ENCODE measurements at places on chromosomes 1 and 21.

- H3K36me3 ChIP-seq = no peaks in the 10 kb centered on the region
- peaks cover 4% of the 10 kb centered on the region for H3K27me3 ChIP-seq
- no peak overlapping the region for H3K27ac ChIP-seq
- no peak overlapping the region for H3K4me3 ChIP-seq
- no peak for DNase-seq
- no peaks in the 10 kb centered on the region for H3K4me1 ChIP-seq
These were observed 58.9 kb downstream of the TGFBR3 start for GRCh38 chr1:91827087-91827458.

- no peak overlapping the region for H3K4me3 ChIP-seq
- no peak overlapping the region for H3K27ac ChIP-seq
- no peak for DNase-seq
- no peaks in the 10 kb centered on the region for H3K36me3 ChIP-seq
- no peaks in the 10 kb centered on the region for H3K27me3 ChIP-seq
- H3K4me1 ChIP-seq = no peaks in the 10 kb centered on the region
These were observed 308.5 kb upstream of the ADAMTS5 start for GRCh38 chr21:27275294-27275927.

- peaks cover 1% of the 10 kb centered on the region for H3K27me3 ChIP-seq
- H3K36me3 ChIP-seq = peaks cover 4% of the 10 kb centered on the region
- H3K4me3 ChIP-seq = no peak overlapping the region
- no peak for DNase-seq
These were observed 16.7 kb upstream of the VSIG8 start for GRCh38 chr1:159879136-159879535.

- H3K27me3 ChIP-seq = no peaks in the 10 kb centered on the region
- H3K4me1 ChIP-seq = peaks cover 6% of the 10 kb centered on the region
- no peak overlapping the region for H3K4me3 ChIP-seq
- DNase-seq = no peak
These were observed 10.0 kb downstream of the GBP5 start for GRCh38 chr1:89262643-89263042.

DNA sequence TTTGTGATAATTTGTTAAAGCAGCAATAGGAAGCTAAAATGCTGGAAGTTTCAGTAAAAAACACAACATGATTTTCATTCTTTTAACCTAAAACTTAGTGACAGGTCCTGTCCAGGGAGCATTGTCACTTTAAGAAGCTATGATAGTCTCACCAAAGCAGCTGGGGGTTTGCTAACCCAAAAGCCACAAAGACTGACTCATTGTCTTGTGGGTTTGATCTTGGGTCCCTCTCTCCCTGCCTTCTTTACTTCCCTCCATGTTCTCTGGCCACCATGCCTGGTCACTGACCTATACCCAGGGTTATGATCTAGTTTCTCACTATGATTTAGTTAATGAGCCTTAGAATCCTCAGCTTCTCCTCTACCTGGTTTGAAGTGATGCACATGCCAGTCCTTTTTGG is 213.5 kb upstream of the PTGFR start:
- H3K27ac ChIP-seq = no peak overlapping the region
- no peaks in the 10 kb centered on the region for H3K4me1 ChIP-seq
- H3K27me3 ChIP-seq = peaks cover 2% of the 10 kb centered on the region
- H3K36me3 ChIP-seq = no peaks in the 10 kb centered on the region
- no peak overlapping the region for H3K4me3 ChIP-seq
- DNase-seq = no peak

DNA sequence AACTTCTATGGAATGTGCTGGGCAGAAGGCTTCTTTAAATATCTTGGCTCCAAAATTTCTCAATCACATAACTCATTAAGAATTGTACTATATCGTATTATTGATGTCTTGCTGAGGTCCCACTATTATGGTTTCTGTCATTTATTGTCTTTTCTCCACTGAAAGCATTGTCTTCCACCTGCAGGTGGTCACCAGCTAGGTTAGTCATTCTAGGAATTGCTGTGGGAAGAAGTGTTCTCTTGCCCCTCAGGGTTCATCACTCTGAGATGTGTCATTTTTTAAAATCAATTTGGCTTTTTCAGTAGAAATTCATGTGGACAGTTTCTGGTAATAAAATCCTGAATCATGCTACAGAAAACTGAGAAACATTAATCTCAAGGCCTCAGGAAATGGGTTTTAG is 66.1 kb downstream of the NCAM2 start:
- no peak overlapping the region for H3K27ac ChIP-seq
- no peaks in the 10 kb centered on the region for H3K4me1 ChIP-seq
- no peaks in the 10 kb centered on the region for H3K27me3 ChIP-seq
- no peak overlapping the region for H3K4me3 ChIP-seq
- no peaks in the 10 kb centered on the region for H3K36me3 ChIP-seq
- no peak for DNase-seq

DNA sequence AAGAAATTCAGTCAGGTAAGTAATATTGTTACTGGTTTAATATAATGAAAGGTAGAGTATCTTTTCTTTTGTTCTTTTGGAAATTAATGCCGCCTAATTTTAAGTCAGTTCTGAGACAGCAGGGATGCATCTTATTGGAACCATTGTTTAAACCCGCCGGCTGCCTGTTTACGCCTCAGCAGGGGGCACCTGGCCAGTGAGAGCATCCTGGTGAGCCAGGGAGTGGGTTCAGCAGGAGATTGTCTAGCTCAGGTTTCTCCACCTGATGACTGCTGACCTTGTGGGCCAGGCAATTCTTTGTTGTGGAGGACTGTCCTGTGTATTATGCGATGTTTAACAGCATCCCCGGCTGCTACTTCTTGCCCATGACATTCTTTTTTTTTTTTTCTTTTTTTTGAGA is 30.2 kb downstream of the CHAF1B start:
- DNase-seq = no peak
- H3K4me3 ChIP-seq = no peak overlapping the region
- H3K4me1 ChIP-seq = no peaks in the 10 kb centered on the region
- H3K27me3 ChIP-seq = no peaks in the 10 kb centered on the region

DNA sequence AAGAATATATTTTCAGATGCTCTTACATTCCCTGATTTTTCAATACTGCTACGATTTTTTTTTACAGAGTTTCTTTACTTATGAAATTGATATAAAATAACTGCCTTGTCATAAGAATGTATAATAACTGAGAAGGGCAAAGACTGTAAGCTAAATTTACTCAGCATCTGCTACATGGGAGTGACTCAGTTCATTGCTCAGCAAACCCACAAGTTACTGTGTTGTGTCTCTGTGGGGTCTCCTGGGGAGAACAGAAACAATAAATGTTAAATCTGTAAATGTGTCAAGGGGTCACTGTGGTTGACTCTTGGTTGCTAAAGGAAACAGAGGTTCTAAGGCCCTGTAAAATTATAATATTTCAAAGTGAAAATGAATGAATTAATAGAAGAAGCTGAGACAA is 210.3 kb upstream of the CACYBP start:
- peaks cover 5% of the 10 kb centered on the region for H3K4me1 ChIP-seq
- H3K36me3 ChIP-seq = no peaks in the 10 kb centered on the region
- H3K27ac ChIP-seq = no peak overlapping the region
- DNase-seq = no peak
- H3K27me3 ChIP-seq = no peaks in the 10 kb centered on the region
- H3K4me3 ChIP-seq = no peak overlapping the region

- no peak overlapping the region for H3K27ac ChIP-seq
- no peaks in the 10 kb centered on the region for H3K4me1 ChIP-seq
- H3K4me3 ChIP-seq = no peak overlapping the region
- no peak for DNase-seq
- no peaks in the 10 kb centered on the region for H3K36me3 ChIP-seq
These were observed 388.2 kb downstream of the USP25 start for GRCh38 chr21:16117851-16118590.

- H3K27me3 ChIP-seq = no peaks in the 10 kb centered on the region
- H3K36me3 ChIP-seq = peaks cover 4% of the 10 kb centered on the region
- DNase-seq = no peak
These were observed 1.0 kb downstream of the S100A4 start for GRCh38 chr1:153544453-153545066.

- no peak for DNase-seq
- peaks cover 26% of the 10 kb centered on the region for H3K27me3 ChIP-seq
- H3K36me3 ChIP-seq = no peaks in the 10 kb centered on the region
- peaks cover 13% of the 10 kb centered on the region for H3K4me1 ChIP-seq
These were observed 812 bp downstream of the CACHD1 start for GRCh38 chr1:64470665-64471217.

DNA sequence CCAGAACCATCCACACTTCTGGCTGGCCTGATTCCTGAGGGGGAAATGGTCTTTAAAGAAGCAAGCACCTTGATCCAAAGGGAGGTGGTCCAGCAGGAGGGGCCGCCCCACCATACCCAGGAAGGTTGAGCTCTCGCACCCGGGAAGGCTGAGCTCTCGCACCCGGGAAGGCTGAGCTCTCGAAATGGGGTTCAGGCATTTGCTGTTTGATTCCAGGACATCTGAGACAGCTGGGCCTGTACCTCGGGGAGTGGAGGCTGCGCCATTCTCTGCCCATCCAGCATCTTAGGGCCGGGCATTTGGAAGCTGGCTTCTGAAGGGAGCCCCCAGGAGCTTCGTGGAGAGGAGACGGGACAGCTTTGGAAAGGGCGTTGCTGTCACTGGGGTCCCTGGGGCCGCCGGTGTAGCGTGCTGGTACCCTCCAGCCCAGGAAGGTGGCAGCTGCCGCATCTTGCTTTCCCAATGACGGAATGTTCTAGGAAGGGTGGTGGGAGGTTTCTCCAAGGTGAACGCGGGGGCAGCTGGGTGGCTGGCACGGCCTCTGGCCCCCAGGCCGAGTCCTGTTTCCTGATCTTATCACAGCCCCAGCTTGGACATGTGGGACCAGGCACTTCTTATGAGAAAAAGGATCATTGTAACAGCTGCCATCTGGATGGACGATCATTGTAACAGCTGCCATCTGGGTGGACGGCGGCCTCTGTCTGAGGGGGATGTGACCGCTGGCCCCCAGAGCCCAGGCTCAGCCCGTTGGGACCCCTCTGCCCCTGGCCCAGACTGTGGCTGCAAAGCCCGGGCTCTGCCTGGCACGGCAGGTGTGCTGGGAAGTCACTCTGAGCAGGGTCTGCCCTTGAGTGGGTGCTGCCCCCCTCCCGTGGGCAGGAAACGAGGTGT is 61.6 kb downstream of the COL18A1 start:
- no peak overlapping the region for H3K27ac ChIP-seq
- peaks cover 6% of the 10 kb centered on the region for H3K27me3 ChIP-seq
- H3K36me3 ChIP-seq = peaks cover 2% of the 10 kb centered on the region
- DNase-seq = no peak
- peaks cover 14% of the 10 kb centered on the region for H3K4me1 ChIP-seq
- H3K4me3 ChIP-seq = peak overlapping the region; percentile 83

DNA sequence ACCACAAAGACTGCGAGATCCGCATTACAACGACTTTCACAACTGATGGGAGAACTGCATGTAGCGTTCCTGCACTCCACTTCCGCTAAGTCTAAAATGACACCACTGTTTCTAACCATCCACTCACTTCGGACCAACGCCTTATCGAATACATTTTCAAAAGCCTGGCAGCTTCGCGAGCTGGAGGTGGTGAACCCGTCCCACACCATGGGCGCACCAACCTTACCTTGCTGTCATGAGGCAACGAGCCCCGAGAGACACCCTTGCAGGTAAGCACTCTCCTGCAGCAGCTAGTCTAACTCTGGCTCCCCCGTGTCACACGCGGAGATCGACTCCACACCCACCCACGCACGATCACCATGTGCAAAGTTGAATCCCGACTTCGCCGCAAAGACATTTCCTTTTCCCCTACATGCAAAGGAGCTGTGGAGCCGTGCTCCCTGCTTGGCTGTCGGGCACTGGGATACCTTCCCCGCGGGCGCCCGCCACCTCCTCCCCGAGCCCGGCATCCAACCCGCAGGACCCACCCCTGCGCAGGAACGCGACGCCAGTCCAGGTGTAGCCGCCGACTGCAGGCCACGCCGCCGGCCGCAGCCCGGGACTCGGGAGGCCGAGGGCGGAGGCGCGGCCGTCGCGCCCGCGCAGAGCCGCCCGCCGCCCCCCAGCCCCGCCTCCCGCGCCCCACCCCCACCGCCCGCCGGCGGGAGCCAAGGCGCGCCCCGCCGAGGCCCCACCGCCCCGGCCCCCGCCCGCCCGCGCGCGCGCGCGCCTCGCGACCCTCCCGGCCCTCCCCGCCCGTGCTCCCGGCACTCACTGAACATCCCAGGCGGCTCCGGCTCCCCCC is 629 bp downstream of the TAF5L start:
- peak overlapping the region; percentile 80 for H3K27ac ChIP-seq
- peak; percentile 10 for DNase-seq
- peak overlapping the region; percentile 92 for H3K4me3 ChIP-seq
- no peaks in the 10 kb centered on the region for H3K27me3 ChIP-seq

- DNase-seq = no peak
- H3K36me3 ChIP-seq = no peaks in the 10 kb centered on the region
- H3K27ac ChIP-seq = no peak overlapping the region
- no peak overlapping the region for H3K4me3 ChIP-seq
- peaks cover 6% of the 10 kb centered on the region for H3K4me1 ChIP-seq
- H3K27me3 ChIP-seq = peaks cover 2% of the 10 kb centered on the region
These were observed 122.4 kb upstream of the COL6A1 start for GRCh38 chr21:45859041-45859761.

DNA sequence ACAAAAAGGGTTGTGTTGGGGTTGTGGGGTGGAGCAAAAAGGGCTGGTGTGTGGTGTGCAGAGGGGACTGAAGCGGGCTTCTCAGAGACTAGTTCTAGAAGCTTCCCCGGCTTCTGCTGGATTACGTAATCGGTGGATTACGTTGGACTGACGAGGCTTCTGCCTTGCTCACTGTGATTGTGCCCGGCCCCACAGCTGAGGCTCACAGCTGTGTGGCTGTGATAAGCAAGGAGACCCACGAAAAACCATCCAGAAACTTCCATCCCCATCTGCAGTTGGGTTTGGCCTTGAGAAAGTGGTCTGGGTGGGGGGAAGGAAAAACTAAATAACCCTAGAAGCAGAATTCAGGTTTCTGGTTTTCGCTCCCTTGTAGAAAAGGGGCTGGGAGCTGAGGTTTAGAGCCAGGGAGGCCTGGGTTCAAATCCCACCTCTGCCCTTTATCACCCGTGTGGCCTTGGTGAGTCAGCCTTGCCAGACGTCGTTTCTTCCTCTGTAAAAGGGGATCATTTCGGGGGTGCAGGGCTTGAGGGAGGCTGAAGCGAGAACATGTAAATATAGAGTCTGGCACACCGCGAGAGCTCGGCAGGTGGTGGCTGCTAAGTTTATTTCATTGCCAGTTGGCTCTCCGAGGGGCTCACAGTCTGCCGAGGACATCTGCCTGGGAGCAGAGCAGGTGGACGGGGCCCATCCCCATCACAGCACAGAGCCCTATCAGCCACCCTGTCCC is 30.4 kb upstream of the DISP3 start:
- peaks cover 3% of the 10 kb centered on the region for H3K4me1 ChIP-seq
- H3K27ac ChIP-seq = no peak overlapping the region
- peaks cover 17% of the 10 kb centered on the region for H3K27me3 ChIP-seq
- no peak for DNase-seq
- H3K4me3 ChIP-seq = no peak overlapping the region

DNA sequence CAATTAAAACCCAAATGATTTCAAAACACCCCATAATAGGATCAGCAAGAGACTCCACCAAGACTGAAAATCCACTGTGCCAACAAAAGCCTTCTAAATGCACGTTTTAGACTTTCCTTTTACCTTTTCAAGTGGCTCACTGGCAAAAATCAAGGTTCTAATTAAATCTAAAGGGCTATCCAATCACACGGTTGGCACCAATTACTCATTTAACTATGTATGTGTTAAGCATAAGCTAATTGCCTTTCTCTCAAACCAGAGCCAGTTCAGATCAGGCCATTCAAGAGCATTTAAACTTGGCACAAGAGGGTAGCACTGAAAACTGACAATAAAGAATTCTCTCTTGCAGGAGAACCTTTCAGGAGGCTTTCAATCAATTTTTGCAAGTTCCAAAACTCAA is 139.5 kb downstream of the RGS7 start:
- no peak for DNase-seq
- H3K36me3 ChIP-seq = no peaks in the 10 kb centered on the region
- H3K27me3 ChIP-seq = no peaks in the 10 kb centered on the region
- H3K4me1 ChIP-seq = no peaks in the 10 kb centered on the region
- H3K4me3 ChIP-seq = no peak overlapping the region
- no peak overlapping the region for H3K27ac ChIP-seq
